ENCODE measurements at places on chromosomes 6 and 20. TPM values are rescaled to one million over a fixed set of nuclear protein-coding genes. Genes with fewer than 3 reads are reported as not detected.

DNA sequence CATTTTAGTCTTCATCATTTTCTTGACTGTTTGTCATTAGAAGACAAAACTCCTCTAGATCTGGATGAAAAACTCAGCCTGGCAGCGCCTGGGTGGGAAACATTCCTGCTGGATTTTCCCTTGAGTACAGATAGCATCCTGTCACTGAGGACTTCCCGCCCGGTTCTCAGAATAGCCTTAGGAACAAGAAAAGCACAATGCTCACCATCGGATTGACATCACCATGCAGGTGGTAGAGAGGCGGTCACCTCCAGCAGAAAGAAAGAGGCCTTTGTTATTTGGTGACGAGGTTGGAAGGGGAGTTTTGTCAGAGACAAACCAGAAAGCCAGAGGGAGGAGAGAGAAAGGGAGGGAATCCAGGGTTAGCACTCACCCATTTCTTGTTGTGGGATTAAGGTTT is 39.8 kb downstream of the KIF25 start:
- H3K4me3 ChIP-seq, result no peak overlapping the region
- no peak for DNase-seq
- no peak overlapping the region for H3K27ac ChIP-seq
- peaks cover 22% of the 10 kb centered on the region for H3K4me1 ChIP-seq
- no peaks in the 10 kb centered on the region for H3K27me3 ChIP-seq
- H3K36me3 ChIP-seq, result no peaks in the 10 kb centered on the region

- H3K27me3 ChIP-seq, result peaks cover 18% of the 10 kb centered on the region
- no peaks in the 10 kb centered on the region for H3K36me3 ChIP-seq
- no peaks in the 10 kb centered on the region for H3K4me1 ChIP-seq
- H3K4me3 ChIP-seq, result no peak overlapping the region
- no peak for DNase-seq
- H3K27ac ChIP-seq, result no peak overlapping the region
These were observed 151.4 kb downstream of the ID4 start for GRCh38 chr6:19988555-19988954.

DNA sequence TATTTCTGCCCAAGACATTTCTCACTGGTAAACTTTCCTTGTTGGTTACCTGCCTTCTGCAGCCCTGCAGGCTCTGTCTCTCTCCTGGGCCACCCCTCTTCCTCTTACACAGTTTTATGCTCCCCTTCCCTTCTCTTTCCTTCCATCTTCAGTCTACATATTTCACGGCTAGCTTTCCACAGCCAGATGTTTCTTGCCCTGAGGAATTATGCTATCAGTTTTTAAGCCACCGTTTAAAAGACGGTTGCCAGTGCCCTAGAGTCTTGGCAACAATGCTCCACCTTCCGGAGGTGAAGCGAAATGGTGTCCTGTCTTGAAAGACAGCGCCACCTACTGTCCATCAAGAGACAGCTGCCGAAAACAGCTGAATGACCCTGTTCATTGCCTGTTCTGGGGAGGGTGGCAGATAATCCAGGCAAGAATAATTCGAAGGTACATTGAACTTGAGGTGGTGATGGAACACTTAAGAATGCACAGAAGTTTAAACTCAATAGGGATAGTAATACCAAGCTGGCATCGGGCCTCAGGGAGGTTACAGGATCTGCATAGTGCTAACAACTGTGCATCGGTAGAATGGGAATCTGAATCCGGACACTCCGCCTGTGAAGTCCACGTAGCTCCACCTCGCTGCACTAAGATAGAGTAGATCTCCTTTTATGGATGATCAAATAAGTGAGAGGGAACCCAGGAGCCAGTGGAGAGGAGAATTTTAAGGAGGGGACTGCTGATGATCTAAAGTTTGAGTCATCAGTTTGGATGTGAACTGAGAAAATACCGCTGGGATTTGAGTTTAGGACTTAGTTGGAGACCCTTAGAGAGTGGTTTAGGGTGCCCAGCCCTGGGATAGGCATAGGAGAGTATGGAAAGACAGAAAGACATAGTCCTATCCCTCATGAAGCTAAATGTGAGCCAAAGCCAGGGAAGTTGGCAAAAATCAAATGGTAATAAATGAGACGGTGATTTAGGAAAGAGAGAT is 4.8 kb upstream of the TRIM40 start:
- DNase-seq, result peak; percentile 64
- H3K27ac ChIP-seq, result peak overlapping the region; percentile 15
- no peaks in the 10 kb centered on the region for H3K36me3 ChIP-seq
- peaks cover 19% of the 10 kb centered on the region for H3K27me3 ChIP-seq
- H3K4me1 ChIP-seq, result peaks cover 10% of the 10 kb centered on the region

- DNase-seq, result no peak
- H3K36me3 ChIP-seq, result no peaks in the 10 kb centered on the region
- H3K4me1 ChIP-seq, result no peaks in the 10 kb centered on the region
- H3K4me3 ChIP-seq, result no peak overlapping the region
These were observed 126.4 kb upstream of the DUSP22 start for GRCh38 chr6:165906-166305.

- no peak overlapping the region for H3K4me3 ChIP-seq
- no peaks in the 10 kb centered on the region for H3K27me3 ChIP-seq
- DNase-seq, result no peak
- H3K4me1 ChIP-seq, result no peaks in the 10 kb centered on the region
These were observed 290.7 kb downstream of the HTR1B start for GRCh38 chr6:77172578-77172977.

GRCh38 chr6:84892671-84893070 is 128.3 kb upstream of the TBX18 start:
- no peaks in the 10 kb centered on the region for H3K36me3 ChIP-seq
- DNase-seq, result no peak
- no peak overlapping the region for H3K27ac ChIP-seq
- H3K27me3 ChIP-seq, result no peaks in the 10 kb centered on the region

- no peaks in the 10 kb centered on the region for H3K27me3 ChIP-seq
- H3K4me3 ChIP-seq, result no peak overlapping the region
- no peak overlapping the region for H3K27ac ChIP-seq
- no peak for DNase-seq
- no peaks in the 10 kb centered on the region for H3K36me3 ChIP-seq
- no peaks in the 10 kb centered on the region for H3K4me1 ChIP-seq
These were observed 74.4 kb downstream of the DOK5 start for GRCh38 chr20:54549658-54550326.

GRCh38 chr6:52499026-52499425 is 77.8 kb downstream of the TRAM2 start:
- H3K27ac ChIP-seq, result 0 out of 2 replicates have a peak overlapping the region, but pooled peaks have one; percentile 9
- H3K36me3 ChIP-seq, result no peaks in the 10 kb centered on the region
- H3K4me3 ChIP-seq, result no peak overlapping the region
- H3K4me1 ChIP-seq, result peaks cover 8% of the 10 kb centered on the region

GRCh38 chr20:19709635-19710335 is 48.3 kb upstream of the RIN2 start:
- no peak overlapping the region for H3K4me3 ChIP-seq
- no peaks in the 10 kb centered on the region for H3K36me3 ChIP-seq
- 0 out of 2 replicates have a peak overlapping the region, but pooled peaks have one; percentile 8 for H3K27ac ChIP-seq
- no peak for DNase-seq

- H3K4me1 ChIP-seq, result no peaks in the 10 kb centered on the region
- H3K27me3 ChIP-seq, result no peaks in the 10 kb centered on the region
- H3K4me3 ChIP-seq, result no peak overlapping the region
- H3K36me3 ChIP-seq, result no peaks in the 10 kb centered on the region
- no peak for DNase-seq
These were observed 156.8 kb downstream of the SLC35B3 start for GRCh38 chr6:8278562-8278961.

DNA sequence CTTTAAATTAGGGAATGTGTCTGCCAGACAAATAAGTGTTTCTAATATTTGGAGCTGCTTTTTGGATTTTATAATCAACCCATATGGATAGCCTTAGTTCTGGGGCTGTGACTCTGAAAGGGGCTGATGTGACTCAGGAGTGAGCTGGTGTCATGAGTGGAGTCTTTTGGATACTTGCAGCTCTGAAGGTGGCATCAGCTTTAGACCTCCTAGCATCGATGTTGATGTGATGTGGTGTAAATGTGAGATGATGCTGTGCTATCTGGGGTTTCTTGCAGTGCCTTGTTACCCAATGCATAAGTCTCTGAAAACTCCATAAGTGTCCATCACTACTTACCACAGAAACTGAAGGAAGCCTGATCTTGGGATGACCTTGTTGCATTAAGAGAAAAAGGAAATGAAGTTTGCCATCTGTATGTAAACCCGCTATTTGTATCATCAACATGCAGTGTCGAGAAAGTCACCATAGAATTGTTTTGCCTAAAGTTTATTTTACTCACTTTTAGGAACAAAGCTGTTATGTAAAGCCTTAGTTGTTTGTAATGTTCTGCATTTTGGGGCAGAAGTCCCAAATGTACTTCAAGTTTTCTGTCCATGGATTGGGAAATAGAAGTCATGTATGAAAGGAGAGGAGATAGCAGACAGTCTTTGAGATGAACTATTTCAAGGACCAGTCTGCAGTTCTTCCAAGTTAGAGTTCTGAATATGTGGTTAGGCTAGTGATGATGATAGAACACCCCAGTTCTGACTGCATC is 8.0 kb downstream of the FOXO3 start:
- DNase-seq, result no peak
- no peaks in the 10 kb centered on the region for H3K36me3 ChIP-seq
- no peaks in the 10 kb centered on the region for H3K27me3 ChIP-seq
- H3K27ac ChIP-seq, result no peak overlapping the region
- no peak overlapping the region for H3K4me3 ChIP-seq

DNA sequence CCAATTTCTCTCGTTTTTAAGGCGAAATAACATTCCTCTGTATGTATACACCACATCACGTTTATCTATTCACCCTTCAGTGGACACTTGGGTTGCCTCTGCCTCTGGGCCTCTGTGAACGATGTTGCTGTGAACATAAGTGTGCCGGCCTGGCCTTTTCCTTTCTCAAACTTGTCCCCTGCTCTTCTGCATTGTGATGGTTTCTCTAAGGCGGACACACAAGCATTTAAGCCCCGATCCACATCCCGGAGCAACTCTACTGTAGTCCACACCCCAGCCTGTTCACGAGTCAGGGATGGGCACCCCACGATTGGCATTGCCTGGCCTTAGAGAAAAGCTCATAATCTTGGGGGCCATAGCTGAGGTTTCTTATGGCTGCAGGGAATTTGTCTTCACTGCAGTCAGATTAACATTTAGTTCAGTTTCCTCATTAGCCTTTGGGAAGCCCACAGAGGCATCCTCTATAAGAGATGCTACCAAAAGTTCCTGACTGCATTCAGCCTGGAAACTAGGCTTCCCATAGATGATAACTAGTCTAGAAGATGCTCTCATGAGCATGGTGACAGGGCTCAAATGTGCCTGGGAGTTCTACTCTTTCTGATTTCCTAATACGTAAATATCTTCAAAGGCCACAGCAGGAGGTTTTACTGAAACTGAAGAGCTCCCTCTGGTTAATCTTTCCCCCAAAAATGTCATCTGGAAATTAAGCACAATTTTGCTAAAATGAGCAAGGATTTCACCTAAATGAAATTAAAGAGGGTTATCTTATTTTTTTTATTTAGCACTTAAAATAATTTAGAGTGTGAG is 762 bp downstream of the ZC3H12D start:
- H3K4me1 ChIP-seq, result no peaks in the 10 kb centered on the region
- no peak for DNase-seq
- no peak overlapping the region for H3K4me3 ChIP-seq
- no peaks in the 10 kb centered on the region for H3K27me3 ChIP-seq
- no peaks in the 10 kb centered on the region for H3K36me3 ChIP-seq

DNA sequence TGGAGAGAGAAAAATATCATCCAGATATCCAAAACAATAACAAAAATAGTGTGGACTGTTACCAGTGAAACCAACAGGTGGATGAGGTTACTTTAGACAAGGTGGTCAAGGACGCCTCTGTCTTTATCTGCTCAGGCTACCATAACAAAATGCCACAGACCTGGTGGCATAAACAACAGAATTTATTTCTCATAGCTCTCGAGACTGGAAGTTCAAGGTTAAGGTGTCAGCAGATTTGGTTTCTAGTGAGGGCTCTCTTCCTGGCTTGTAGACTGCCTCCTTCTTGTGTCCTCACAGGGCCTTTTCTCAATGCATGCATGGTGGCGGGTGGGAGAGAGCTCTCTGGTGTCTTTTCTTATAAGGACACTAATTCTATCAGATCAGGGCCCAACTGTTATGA is 21.1 kb upstream of the LBP start:
- no peak for DNase-seq
- H3K27ac ChIP-seq, result no peak overlapping the region
- no peaks in the 10 kb centered on the region for H3K36me3 ChIP-seq

DNA sequence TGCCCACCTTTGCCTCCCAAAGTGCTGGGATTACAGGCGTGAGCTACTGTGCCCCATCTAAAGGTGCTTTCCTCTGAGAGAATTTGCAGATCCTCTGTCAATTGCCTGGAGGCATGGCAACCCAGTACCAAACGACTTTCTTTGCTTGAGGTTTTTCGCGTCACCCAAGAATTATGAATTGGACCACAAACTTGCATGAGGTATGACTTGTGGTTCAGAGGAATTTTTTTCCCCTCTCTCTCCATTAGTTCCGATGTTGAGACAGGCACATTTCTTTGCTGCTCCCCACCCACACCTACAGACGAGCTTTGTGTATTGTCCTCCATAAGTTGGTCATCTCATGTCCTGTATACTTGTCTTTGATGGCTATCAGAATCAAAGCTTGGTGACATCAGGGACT is 11.8 kb upstream of the SCAF8 start:
- H3K4me1 ChIP-seq, result no peaks in the 10 kb centered on the region
- no peaks in the 10 kb centered on the region for H3K27me3 ChIP-seq
- no peak overlapping the region for H3K4me3 ChIP-seq
- no peak for DNase-seq

GRCh38 chr20:17491488-17491887 is 39.7 kb downstream of the BFSP1 start:
- DNase-seq, result no peak
- no peaks in the 10 kb centered on the region for H3K4me1 ChIP-seq
- H3K27me3 ChIP-seq, result peaks cover 2% of the 10 kb centered on the region
- H3K4me3 ChIP-seq, result no peak overlapping the region

DNA sequence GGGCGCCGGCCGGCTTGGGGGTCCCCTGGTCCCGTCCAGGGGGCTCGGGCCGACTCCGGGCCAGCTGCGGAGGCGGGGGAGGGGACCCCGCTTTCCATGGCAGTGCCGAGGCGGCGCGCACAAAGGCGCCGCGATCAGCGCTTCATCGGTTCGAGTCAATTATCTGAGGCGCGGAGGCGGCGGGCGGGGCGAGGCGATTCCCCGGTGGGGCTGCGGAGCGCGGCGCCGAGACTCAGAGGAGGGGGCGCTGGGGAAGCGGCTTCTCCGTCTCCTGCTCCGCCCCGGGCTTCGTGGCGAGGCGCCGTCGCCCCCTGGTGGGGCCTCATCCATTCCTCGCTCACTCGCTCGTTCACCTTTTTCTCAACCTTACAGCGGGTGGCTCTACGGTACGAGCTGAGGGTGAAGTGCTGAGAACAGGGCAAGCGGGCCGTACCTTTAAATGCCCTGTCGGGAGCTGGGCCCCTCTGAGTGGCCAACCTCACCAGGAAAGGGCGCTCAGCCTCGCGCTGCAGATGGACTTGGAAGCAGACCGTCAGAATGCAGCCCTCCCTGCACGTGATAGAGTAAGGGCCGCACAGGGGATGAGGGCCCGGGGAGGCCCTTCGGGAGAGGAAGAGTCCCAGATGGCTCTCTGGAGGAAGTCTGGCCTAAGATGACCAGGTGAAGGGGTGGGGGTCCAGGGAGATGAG is 39.9 kb downstream of the SLC52A3 start:
- H3K27ac ChIP-seq, result no peak overlapping the region
- H3K36me3 ChIP-seq, result no peaks in the 10 kb centered on the region
- H3K4me3 ChIP-seq, result peak overlapping the region; percentile 54

GRCh38 chr20:17771206-17772004 is 71.6 kb downstream of the BANF2 start:
- no peak overlapping the region for H3K4me3 ChIP-seq
- no peak overlapping the region for H3K27ac ChIP-seq
- H3K36me3 ChIP-seq, result no peaks in the 10 kb centered on the region
- H3K27me3 ChIP-seq, result no peaks in the 10 kb centered on the region

GRCh38 chr20:47927385-47927851 is 142.1 kb upstream of the SULF2 start:
- H3K27me3 ChIP-seq, result peaks cover 7% of the 10 kb centered on the region
- H3K27ac ChIP-seq, result no peak overlapping the region
- H3K4me3 ChIP-seq, result no peak overlapping the region
- no peaks in the 10 kb centered on the region for H3K36me3 ChIP-seq

C6orf52 gene
- 6.5 TPM for total RNA-seq
